T-helper 17 cell (primary cell): ENCODE measurements at places on chromosomes 6 and 20.

- DNase-seq = no peak
These were observed 16.8 kb downstream of the DAAM2 start for GRCh38 chr6:39808964-39809363.

DNA sequence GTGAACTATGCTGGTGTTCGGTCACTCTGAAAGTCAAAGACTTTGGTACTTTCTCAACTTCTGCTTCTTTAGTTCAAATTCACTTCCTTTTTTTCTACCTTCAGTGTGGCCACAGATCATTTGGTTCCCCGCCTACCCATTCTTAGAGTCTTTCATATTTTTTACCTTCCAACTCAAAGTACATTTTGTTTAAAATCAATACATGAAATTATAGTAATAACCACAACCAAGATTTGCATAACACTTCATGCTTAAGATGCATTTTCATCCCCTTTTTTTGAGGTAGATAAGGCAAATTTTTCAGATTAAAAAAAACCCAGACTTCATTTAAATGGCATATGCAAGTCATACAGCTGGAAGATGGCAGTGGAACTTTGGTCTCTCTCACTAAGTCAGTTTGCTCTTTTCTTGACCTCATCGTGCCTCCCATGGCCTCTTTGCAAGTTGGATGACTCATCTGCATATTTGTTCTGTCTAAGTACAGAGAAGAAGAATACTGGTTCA is 11.9 kb upstream of the CNR1 start:
- no peak for DNase-seq

- no peak for DNase-seq
These were observed 219.6 kb downstream of the NRN1 start for GRCh38 chr6:5786969-5787720.

DNA sequence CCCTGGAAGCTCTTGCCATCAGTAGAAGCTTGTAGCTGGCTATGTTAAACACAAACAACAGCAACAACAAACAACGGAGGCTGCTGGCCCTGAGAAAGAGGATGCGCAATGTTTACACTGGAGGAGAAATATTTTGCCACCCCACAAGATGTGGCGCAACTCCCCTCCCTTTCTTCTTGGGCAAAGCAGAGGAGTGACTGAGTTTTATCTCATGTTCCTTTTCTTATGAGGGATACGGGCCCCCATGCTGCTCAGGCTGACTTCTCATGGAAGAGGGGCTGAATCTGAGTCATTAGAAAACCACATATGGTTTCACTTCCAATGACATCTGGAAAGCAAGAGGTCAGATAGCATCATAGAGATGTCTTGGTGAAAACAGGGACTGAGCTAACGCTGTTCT is 75.9 kb upstream of the HDDC2 start:
- no peak for DNase-seq

DNA sequence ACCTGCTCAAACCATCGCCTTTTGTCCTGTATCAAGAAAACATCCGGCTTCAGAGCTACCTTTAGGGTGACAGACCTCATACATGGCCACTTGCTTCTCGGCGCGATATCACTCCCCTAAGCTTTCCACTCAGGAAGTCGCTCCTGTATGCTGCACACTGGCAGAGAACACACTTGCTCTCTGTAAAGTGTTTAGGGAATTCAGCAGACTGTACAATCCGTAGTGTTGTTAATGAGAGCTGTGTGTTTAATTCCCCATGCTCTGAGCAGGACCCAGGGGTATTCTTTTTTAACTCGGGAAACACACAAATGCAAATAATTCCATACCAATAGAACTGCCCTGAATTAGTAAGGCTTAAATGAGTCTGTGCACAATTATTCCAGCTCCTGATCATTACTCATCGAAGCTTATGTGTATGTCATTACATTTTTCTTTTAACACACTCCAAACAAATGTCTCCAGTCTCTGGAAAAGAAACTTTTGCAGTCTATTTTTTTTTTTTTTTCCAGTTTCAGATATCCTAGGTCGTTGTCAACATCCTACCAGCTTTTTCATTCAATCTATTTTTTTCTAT is 338.7 kb upstream of the ARID1B start:
- no peak for DNase-seq

DNA sequence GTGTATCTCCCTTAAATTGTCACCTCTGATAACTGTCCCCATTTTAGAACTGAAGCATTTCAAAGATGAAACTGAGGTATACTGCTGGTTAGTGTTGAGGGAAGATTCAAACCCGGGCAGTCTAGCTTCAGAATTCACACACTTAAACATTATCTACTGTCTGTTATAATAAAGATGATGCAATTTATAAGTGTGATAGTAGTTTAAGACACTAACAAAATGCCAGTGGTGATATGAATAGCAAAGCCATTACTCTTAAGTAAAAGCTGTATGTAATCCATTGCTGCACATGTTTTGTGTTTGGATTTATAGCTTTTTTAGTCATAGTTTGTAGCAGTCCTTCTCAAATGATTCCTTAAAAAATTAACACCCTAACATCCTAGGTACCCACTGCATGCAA is 19.8 kb downstream of the USP45 start:
- DNase-seq = no peak

- DNase-seq = no peak
These were observed 106.6 kb downstream of the ATXN1 start for GRCh38 chr6:16654701-16655100.

- no peak for DNase-seq
These were observed 612.2 kb downstream of the HDGFL1 start for GRCh38 chr6:23181356-23182110.

DNA sequence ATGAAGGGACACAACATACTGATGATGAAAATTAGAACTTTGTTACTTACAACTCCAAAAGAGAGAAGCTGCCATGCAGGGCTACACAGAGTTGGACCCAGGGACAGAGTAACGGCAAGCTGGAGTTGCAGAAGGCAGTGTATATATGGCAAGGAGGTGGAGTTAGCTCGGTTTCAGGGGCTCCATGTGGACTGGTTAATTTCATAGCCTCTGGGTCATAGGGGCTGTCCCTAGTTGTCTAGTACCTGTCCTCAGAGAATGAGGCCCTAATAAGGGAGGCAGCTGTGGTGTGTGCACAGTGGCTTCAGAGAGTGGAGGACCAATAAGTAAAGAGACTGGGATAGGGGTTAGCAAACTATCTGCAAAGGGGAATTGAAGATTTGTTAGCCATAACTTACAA is 7.9 kb upstream of the ZSCAN12 start:
- no peak for DNase-seq

DNA sequence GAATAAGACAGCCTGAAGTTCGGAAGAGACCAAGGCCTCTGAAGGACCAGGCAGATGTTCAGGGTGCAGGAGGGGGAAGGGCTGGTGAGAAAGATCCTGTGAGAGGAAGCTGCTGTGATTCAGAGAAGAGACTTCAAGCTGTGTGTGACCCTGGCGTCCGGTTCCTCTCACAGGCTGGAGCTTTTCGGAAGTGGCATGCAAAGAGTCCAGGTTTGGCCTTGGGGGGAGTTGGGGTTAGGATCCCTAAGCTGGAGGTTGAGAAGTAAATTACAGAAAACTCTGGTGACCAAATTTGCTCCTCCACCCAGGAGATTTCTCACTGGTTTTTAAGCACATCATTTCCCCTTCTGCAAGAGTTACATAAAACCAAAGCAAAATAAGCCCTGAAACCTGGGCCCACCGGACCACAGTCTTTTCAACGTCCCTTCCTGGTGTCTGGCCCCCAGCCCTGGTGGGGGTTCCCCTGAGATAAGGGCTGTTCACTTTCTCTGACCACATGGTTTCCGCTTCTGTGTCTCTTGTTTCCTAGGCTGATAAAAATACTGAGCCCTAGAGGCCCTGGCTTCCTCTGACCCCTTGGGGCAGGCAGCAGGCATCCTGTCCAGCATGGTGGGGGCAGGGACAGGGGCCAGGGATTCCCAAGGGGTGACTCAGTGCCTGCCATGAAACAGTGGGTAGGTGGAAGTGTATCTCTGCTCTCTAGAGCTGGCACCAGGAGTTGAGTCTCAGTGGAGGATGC is 12.0 kb upstream of the LTA start:
- DNase-seq = no peak

GRCh38 chr6:736657-737446 is 43.9 kb upstream of the EXOC2 start:
- no peak for DNase-seq

- no peak for DNase-seq
These were observed 34.5 kb upstream of the FERMT1 start for GRCh38 chr20:6157345-6157744.

- no peak for DNase-seq
These were observed 83.4 kb downstream of the RNGTT start for GRCh38 chr6:88880021-88880420.

GRCh38 chr6:110509617-110510241 is 33.3 kb upstream of the SLC22A16 start:
- DNase-seq = no peak

DNA sequence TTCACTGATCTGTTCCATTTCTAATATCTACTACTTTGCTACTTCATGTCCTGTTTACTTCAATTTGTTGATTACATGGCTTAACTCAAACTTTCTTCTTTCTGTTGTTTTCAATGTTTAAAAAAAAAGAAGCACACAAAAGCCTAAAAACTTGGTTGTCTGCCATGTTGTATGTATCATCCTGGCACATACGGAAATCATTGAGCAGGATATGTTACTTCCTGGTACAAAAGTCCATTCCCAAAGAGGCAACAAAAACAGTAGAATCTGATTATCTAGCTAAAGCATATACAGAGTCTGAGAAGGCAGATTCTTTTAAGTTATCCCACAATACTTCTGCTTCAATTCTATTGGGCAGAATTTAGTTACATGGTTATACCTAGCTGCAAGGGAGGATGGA is 14.5 kb upstream of the COL12A1 start:
- no peak for DNase-seq

GRCh38 chr6:101286146-101286545 is 107.4 kb upstream of the GRIK2 start:
- no peak for DNase-seq

DNA sequence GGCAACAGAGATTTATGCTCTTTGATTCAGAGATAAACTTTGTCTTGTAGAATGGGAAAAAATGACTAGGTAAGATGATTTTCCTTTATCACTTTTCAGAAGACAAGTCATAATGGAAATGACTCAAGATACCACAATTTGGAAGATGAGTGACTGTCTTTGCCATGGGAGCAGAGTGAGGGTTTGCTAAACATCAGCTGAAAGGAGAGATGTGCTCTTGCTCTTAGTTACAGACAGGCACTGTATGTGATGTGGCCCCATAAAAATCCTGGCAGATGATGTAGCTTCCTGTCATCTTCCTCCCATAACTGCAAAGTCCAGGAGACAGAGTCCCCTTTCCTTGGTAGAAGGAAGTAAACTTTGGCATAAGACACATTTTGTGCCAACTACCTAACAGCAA is 47.6 kb downstream of the BACH2 start:
- no peak for DNase-seq

GRCh38 chr20:57996936-57997890 is 231.2 kb downstream of the ANKRD60 start:
- no peak for DNase-seq

GRCh38 chr20:22471156-22471836 is 113.1 kb downstream of the FOXA2 start:
- DNase-seq = no peak

DNA sequence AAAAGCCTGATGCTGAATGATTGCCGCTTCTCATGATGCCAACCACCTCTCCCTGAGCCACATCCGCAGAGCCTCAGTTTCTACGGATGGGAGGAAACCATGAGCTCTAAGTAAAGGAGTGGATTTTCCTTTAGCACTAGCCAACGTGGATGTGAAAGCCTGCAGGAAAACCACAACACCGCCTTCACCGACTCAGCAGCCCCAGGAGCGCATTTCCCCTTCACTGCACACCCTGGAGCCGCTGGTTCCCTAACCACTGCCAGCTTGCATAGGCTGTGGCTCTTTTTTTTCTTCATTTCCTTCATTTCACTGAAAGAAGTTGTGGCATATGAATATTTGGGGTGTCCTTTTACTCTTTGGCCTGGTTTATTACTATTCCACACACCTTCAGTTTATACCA is 50.5 kb upstream of the SSTR4 start:
- DNase-seq = no peak

- DNase-seq = no peak
These were observed 519.1 kb upstream of the EYS start for GRCh38 chr6:66226109-66226508.

DNA sequence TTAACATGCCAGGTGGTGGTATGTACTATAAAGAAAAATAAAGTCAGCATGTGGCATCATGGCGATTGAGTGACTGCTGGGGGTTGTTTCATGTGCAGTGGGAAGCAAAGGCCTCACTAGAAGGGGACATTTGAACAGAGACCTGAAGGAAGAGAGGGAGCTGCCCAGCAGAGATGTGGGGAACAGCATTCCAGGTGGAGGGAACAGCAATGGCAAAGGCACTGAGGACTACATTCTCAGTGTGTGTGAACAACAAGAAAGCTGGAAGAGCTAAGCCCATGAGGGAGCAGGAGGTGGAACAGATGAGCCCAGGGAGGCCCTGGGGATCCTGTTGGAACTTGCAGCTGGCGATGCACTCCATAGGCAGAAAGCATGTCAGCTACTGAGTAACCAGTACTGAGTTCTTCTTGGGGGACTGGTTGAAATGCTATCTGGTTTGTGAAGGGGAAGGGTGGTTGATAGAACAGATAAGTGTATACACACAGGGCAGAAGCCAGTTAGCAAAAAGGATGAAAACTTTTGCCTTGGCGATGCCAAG is 29.2 kb downstream of the NOX3 start:
- DNase-seq = no peak

GRCh38 chr6:85496856-85497255 is 47.0 kb downstream of the NT5E start:
- DNase-seq = no peak

- peak; percentile 42 for DNase-seq
These were observed 41.9 kb upstream of the SUPT3H start for GRCh38 chr6:45419571-45420082.

DNA sequence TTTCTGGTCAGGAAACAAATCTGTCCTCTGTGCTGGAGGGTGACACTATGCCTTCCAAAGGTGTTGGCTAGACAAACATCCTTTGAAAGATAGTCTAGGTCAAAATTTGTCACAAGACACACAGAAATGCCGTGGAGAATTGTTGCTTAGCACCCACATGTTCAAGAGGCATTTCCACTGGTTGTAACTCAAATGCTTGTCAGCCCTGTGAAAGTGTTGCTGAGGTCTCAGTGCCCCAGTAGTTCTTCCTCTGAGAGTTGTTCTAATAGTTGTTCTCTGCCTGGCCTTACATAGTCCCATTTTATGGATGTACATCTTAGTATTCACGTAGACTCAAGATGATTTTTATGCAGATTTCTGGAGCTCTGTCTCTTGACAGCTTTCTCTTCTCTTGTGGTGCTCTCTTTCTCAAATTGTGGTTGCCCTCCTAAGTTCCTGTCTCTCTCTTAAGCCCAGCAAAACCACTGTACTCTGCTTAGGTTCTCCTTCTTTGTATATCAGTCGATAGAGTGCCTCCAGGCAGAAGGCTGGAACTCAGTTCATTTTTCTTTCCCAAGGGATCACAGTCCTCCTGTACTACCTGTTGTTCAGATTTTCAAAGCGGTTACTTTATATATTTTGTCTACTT is 39.5 kb upstream of the REV3L start:
- DNase-seq = no peak

DNA sequence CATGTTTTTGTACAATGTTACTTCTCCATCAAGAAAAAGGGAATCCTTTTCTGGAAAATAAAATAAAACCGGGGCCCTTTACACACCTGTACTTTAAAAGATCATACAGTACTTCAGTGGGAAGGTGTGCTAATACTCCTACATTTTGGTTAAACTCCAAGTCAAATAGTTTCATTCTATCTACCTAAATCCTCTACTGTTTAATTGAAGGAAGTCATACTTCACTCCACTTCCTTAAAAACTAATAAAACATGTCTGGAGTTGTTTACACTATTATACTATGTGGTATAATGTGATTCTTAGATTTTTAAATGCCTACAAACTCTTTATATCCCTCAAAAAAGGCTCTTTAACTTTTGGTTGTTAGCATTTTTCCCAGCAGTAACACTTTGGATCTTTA is 18.6 kb upstream of the HBS1L start:
- DNase-seq = no peak
